ENCODE measurements at places on chromosomes 3 and 15.

DNA sequence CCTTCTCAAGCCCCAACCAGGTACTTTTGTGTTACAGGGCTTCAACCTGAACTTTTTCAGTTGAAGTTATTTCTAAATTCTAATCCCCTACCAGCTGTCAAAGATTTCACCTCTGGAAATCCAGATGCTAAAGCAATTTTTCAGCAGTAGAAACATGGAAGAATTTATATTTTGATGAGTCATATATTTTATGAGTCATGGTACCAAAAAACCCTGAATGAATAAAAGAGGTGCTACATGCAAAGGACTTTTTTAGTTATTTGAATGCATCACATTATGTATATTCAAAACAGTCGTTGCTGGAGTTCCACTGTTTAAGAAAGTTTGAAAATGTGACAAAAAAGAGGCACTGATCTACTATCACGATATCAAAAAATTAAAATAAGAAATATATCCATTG lies 96.0 kb upstream of the ZNF385D start:
- DNase-seq: no peak

- DNase-seq: peak; percentile 9
Observed at GRCh38 chr3:74501007-74501406, 113.5 kb downstream of the CNTN3 start.

DNA sequence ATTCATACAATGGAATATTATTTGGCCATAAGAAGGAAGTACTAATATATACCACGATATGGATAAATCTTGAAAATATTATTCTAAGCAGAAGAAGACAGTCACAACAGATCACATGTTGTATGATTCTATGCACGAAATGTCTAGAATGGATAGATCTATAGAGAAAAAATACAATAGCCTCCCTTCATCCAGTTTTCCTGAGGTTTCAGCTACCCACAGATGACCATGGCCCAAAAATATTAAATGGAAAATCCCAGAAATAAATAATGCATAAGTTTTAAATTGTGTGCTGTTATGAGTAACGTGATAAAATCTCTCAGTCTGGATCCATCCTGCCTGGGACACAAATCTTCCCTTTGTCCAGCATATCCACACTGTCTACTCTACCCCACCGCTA lies 162.2 kb upstream of the ST8SIA2 start:
- no peak for DNase-seq

- no peak for DNase-seq
Observed at GRCh38 chr3:37935290-37935668, 55.3 kb upstream of the VILL start.

- DNase-seq: peak; percentile 33
Observed at GRCh38 chr15:48865370-48866079, 12.4 kb upstream of the EID1 start.
